ENCODE measurements at places on chromosomes 5 and 9.

- H3K4me1 ChIP-seq = no peaks in the 10 kb centered on the region
- H3K27me3 ChIP-seq = no peaks in the 10 kb centered on the region
- no peak overlapping the region for H3K27ac ChIP-seq
- H3K4me3 ChIP-seq = no peak overlapping the region
- DNase-seq = no peak
Measured at GRCh38 chr9:2261421-2262103, 246.4 kb downstream of the SMARCA2 start.

GRCh38 chr5:62661126-62661525, 82.5 kb downstream of the LRRC70 start:
- H3K4me3 ChIP-seq = peak overlapping the region; percentile 22
- no peak overlapping the region for H3K27ac ChIP-seq

DNA sequence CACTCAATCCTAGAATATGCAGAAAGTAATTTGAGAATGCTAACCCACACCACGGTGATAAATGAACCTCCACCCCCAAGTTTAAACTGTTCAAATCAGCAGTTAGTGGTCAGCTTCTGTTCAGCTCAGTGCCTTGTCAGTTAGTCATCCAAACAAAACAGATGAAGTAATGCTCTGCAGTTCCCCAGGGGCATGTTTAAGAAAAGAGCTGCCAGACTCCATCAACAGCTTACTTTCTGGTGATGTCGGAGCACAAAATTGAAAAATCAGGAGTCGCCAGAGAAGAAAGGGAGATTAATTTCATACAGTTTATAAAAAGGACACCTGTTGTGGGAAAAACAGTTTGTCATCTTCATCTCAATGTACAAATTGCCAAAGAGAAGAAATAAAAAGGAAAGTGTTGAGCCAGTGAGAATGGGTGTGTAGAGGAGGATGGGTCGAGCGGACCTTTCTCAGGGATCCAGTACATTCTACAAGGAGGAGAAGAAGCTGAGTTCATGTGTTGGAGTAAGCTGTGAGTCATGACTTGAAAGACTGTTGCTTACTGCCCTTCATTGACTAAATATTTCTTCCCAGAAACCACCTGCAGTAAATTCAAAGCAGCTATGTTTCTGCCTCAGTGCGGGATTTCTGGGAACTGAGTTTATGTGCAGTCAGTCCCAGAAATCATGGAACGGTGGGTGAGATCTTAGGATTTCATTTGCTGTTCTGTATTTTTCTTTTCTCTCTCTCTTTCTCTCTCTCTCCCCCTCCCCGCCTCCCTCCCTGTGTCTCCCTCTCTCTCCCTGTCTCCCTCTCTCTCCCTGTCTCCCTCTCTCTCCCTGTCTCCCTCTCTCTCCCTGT, 13.7 kb downstream of the TRIO start:
- H3K27ac ChIP-seq = no peak overlapping the region
- H3K4me3 ChIP-seq = no peak overlapping the region
- peaks cover 86% of the 10 kb centered on the region for H3K4me1 ChIP-seq
- H3K27me3 ChIP-seq = no peaks in the 10 kb centered on the region
- peak; percentile 34 for DNase-seq

DNA sequence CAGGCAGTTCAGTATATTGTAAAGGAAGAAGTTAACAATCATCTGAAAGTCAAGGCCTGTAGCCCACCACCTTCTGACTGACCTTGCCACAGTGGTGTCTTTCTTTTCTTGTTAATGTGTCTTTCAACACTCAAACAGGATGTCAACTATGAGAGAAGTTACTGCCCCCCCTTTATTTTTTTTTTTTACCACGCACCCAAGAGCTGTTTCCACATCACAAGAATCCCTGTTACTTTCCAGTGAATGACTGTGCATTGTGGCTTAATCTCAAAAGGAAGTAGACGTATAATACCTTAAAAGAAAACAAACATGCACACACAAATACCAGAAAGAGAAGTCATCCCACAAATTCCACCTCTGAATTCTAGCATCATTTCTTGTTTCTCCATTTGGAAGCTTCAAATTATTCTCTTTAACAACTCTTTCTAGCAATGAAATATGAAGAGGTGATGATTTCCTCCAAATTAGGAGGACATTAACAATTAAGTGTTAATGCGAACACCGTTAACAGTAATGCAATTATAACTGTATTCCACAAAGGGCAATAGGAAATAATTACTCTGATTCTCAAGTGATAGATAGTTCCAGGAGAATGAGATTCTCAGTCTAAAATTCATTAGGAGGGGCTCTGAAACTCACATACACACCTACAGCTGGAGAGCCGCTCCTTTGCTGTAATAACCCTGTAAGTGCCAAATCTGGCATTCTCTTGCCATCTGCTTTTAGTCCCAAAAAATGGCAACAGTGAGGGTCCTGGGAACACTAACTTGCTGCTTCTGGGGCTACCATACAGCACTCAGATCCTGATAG, 201.0 kb downstream of the EFNA5 start:
- no peak overlapping the region for H3K27ac ChIP-seq
- no peaks in the 10 kb centered on the region for H3K4me1 ChIP-seq
- H3K4me3 ChIP-seq = no peak overlapping the region
- H3K36me3 ChIP-seq = no peaks in the 10 kb centered on the region
- DNase-seq = no peak
- no peaks in the 10 kb centered on the region for H3K27me3 ChIP-seq

- no peak overlapping the region for H3K4me3 ChIP-seq
- no peaks in the 10 kb centered on the region for H3K36me3 ChIP-seq
- no peak for DNase-seq
- H3K4me1 ChIP-seq = peaks cover 47% of the 10 kb centered on the region
Measured at GRCh38 chr9:128059365-128059983, 7.6 kb downstream of the NAIF1 start.

- H3K4me3 ChIP-seq = no peak overlapping the region
- H3K27ac ChIP-seq = no peak overlapping the region
- H3K36me3 ChIP-seq = no peaks in the 10 kb centered on the region
- H3K4me1 ChIP-seq = no peaks in the 10 kb centered on the region
- DNase-seq = no peak
- H3K27me3 ChIP-seq = no peaks in the 10 kb centered on the region
Measured at GRCh38 chr5:67380431-67380830, 183.8 kb upstream of the CD180 start.

All from HepG2 (cell line).